ENCODE measurements at places on chromosomes 2 and 18.

- DNase-seq = no peak
Measured at GRCh38 chr2:28287256-28287915, 105.3 kb upstream of the FOSL2 start.

DNA sequence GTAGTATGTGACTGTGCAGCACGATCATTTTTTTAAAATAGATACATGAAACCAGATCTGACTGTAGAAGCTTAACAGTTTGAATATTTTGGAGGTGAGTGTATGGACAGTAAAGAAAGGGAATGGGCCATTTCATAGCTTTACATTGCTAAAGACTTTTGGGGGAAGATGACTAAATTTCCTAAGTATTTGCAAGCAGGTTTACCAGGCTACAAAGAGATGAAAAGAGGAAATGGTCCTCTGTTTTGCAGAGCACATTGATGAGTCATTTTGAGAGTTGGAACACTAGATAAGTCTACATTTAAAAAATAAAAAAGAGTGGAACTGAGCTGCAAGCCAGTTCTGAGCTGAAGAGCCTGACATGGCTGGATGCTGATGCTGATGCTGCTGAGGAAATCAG is 115.7 kb upstream of the LRATD1 start:
- DNase-seq = no peak

GRCh38 chr2:134711692-134712091 is 7.1 kb downstream of the TMEM163 start:
- peak; percentile 90 for DNase-seq

DNA sequence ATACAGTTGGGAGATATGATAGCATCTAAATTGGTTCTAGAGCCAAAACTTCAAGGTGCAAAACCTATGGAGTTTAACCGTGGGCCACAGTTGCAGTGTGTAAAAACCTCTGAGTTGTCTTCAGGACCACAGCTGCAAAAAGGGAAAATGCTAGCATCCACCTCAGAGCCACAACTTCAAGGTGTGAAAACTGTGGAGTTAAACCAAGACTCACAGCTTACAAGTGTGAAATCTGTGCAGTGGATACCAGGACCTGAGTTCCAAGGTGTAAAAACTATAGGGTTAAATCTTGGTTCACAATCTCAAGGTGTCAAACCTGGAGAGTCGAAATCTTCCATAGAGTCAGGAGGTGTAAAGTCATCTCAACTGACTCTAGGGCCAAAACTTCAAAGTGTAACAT is 10.4 kb upstream of the ZNF512 start:
- DNase-seq = no peak

DNA sequence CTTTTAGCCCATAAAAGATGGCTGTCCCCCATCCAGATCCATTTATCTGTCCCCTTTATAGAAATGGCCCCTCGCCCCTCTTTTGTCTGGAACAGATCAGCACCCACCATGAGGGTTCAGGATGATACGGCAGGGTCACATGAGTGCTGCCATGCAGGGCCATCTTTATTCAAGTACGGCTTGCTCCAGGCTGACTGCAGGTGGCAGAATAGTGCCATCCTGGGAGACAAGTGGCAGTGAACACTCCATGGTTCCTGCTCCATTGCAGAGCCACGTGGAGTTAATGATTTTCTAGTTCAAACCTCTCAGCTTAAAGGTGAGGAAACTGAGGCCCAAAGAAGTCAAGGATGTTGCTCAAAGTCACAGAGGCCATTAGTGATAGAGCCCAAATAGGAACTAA is 180.6 kb downstream of the CLIP4 start:
- DNase-seq = peak; percentile 55

- DNase-seq = no peak
Measured at GRCh38 chr18:32368170-32368569, 102.5 kb downstream of the GAREM1 start.

DNA sequence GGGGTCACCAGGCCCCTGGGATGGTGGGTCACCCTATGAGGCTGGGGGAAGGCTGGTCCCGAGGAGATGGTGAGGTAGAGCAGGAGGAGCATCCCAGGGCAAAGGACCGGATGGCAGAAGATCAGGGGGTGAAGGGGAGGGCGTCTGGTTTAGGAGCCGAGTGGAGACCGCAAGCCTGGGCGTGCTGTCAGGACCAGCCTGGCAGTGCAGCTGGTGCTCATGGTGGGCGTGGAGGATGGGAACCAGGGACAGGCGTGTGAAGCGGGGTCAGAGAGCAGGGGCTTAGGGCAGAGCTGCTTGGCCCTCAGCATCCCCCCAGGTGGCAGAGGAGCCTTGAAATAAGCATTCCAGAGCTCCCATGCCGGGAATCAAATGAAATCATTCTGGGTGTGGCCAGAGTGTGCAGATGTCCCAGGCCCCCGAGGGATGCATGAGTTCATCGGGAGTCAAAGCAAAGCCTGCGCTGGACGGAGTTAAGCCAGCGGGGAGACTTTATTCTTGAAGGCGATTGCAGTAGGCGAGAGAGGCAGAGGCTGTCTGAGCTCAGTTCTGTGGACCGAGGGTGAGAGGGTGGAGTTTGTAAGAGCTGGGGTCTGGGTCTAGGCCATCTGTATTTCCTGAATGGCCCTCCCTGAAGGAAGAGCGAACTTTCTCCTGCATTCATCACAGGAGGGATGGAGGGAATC is 33.1 kb upstream of the MBP start:
- no peak for DNase-seq

DNA sequence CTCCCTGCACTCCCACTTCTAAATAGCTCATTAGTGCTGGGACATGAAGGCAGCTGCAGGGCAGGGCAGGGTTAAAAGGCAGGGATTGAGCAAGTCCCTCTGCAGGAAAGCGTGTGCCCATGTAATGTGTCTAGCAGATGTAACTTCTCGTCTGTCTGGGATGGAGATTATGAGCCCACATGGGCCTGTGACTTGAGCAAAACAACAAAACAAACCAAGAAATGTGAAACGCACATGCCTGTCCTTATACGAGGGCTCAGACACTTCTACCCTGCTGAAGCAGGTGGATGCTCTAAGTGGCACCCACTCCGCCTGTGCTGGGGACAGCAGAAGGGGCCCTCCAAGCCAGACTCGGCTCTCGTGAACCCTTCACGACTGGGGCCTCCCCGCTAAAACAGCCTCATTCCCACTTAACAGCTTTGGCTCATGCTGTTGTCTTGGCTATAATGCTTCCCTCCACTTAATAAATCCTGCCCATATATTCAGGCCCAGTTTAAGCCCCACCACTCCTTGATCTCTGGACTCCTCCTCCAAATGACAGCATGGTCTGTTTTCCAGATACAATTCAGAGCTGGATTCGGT is 40.9 kb downstream of the TMEM247 start:
- DNase-seq = no peak

DNA sequence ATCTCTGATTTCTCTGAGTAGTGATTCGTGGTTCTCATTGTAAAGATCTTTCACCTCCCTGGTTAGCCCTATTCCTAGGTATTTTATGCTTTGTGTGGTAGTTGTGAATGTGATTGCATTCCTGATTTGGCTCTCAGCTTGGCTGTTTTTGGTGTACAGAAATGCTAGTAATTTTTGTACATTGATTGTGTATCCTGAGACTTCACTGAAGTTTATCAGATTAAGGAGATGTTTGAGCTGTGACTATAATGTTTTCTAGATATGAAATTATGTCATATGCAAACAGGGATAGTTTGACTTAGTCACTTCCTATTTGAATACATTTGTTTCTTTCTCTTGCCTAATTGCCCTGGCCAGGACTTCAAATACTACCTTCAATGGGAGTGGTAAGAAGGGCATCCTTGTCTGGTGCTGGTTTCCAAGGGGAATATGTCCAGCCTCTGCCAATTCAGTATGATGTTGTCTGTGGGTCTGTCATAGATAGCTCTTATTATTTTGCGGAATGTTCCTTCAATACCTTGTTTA is 251.9 kb upstream of the ZNF804A start:
- DNase-seq = no peak

GRCh38 chr18:22639026-22639463 is 221.3 kb upstream of the CTAGE1 start:
- DNase-seq = no peak

DNA sequence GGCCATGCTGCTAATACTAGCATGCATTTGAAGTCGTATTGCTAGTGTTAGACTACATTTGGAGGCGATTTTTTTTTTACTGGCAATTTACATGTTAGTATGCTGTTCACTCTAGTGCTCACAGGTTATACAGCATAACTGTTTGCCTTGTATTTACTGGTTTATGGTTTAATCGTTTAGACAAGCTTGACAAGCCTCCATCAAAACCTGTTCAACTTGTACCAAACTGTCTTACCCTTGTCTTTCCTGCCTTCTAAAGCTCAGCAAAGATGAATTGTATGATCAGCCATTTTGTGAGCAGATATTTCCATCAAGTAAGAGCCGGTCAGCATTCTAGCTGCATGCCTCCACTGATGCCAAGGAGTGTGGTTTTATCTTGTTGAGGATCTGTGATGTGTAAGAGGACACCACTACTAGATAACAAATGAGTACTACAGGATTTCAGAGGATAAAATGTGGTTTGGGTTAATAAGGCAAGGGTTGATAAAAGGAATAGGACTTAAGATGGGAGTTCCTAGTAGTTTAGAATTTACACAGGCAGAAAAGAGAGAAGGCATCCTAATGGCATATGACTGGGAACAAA is 68.4 kb upstream of the ITM2C start:
- no peak for DNase-seq

DNA sequence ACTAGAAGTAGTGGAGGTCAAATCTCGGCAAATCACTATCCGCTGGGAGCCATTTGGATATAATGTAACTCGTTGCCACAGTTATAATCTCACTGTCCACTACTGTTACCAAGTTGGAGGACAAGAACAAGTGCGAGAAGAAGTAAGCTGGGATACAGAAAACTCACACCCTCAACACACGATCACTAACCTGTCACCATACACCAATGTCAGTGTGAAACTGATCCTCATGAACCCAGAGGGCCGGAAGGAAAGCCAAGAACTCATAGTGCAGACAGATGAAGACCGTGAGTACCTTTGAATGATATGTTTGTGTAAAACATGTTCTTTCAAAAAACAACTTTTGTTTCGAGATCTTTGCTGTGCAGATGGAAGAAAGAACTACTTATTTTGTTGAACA is 502.6 kb downstream of the PTPRM start:
- no peak for DNase-seq

- DNase-seq = no peak
Measured at GRCh38 chr2:184637781-184638180, 39.5 kb downstream of the ZNF804A start.

- no peak for DNase-seq
Measured at GRCh38 chr2:27715318-27716210, 51.9 kb downstream of the SLC4A1AP start.

- DNase-seq = no peak
Measured at GRCh38 chr2:169189132-169189531, 119.8 kb downstream of the DHRS9 start.

DNA sequence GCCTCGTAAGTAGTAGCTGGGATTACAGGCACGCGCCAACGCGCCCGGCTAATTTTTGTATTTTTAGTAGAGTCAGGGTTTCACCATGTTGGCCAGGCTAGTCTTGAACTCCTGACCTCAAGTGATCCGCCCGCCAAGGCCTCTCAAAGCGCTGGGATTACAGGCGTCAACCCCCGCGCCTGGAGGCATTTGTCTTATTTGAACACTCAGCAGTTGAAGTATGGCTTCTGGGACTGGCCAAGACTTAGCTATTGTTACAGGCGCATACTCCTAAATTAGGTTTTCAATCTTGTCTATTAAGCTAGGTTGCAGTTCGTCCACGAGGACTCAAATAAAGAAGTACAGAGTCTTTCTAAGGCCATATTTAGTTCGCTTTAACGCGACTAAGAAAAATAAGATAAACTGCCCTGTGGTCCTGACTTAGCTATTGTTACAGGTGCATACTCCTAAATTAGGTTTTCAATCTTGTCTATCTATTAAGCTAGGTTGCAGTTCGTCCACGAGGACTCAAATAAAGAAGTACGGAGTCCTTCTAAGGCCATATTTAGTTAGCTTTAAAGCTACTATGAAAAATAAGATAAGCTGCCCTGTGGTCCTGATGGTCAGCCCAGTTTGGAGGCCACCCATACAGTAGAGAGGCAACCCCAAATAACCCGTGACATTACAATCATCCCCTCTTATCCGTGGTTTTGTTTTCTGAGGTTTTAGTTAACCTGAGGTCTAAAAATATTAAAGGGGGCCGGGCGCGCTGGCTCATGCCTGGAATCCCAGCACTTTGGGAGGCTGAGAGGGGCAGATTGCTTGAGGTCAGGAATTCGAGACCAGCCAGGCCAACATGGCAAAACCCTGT is 20.8 kb upstream of the MTA3 start:
- no peak for DNase-seq

GRCh38 chr2:37665604-37666362 is 5.7 kb downstream of the CDC42EP3 start:
- no peak for DNase-seq

- DNase-seq = no peak
Measured at GRCh38 chr2:18301421-18302139, 258.9 kb downstream of the RDH14 start.

DNA sequence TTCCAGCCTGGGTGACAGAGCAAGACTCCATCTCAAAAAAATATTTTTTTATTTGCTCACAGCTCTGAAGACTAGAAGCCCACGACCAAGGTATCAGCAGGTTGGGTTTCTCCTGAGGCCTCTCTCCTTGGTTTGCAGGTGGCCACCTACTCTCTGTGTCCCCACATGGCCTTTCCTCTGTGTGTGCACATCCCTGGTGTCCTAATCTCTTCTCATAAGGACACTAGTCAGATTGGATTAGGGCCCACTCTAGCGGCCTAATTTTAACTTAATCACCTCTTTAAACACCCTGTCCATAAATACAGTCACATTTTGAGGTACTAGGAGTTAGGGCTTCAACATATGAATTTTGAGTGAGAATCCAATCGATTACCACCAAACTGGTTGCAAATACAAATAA is 2.0 kb upstream of the RAB3GAP1 start:
- DNase-seq = no peak

GRCh38 chr2:84373391-84373790 is 85.7 kb downstream of the SUCLG1 start:
- DNase-seq = no peak

DNA sequence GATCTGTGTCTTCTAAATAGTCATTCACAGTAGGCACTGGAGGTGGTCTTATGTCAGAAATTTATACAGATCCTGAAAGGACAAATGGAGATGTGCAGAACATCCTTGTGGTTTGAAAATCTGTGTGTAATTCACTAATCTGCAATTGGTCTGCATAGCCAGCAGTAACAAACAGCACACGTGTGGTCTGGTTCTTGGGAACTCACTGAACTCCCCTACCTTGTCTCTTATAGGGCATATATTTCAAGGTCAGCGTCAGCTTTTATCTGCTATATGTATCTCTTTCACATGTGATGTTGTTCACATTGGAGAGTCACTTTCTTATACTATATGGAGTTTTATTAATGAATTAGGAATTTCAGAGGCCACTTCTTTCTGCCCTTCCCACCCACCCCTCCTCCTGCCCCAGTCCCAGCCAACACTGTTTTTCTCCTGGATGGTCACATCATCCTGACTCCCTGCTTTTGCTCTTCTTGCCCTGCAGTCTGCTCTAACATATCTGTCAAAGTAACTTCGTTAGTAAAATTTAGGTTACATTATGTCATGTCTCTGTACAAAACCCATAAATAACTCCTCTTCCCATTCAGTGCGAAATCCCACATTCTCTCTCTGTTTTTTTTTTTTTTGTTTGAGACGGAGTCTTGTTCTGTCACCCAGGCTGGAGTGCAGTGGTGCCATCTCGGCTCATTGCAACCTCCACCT is 35.4 kb upstream of the CABYR start:
- DNase-seq = no peak
